ENCODE measurements at places on chromosomes 3 and 15.

GRCh38 chr15:72786676-72787345 is 3.3 kb upstream of the ADPGK start:
- DNase-seq: no peak

- DNase-seq: no peak
Observed at GRCh38 chr15:95043933-95044313, 812.6 kb downstream of the MCTP2 start.

DNA sequence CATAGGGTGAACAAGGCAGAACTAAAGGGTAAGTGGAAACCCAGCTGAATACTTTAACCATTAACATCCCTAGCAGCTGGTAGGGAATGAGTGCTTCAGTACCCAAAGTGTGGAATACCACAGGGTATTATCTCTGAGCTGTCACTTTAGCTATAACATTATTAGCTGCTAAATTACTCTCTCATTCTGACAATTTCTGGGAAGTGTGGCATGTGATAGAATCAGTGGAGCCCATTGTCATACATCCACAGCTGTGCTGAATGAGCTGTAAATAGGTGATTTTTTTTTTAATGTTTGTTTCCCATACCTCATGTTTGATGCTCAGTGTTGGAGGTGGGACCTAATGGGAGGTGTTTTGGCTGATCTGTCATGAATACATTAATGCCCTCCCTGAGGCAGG is 894.3 kb downstream of the DIPK2A start:
- no peak for DNase-seq

- DNase-seq: no peak
Observed at GRCh38 chr15:68537506-68537905, 41.3 kb upstream of the CORO2B start.

GRCh38 chr3:88137836-88138235 is 11.9 kb upstream of the C3orf38 start:
- DNase-seq: no peak

GRCh38 chr15:69414701-69415167 is 585 bp downstream of the KIF23 start:
- DNase-seq: no peak

DNA sequence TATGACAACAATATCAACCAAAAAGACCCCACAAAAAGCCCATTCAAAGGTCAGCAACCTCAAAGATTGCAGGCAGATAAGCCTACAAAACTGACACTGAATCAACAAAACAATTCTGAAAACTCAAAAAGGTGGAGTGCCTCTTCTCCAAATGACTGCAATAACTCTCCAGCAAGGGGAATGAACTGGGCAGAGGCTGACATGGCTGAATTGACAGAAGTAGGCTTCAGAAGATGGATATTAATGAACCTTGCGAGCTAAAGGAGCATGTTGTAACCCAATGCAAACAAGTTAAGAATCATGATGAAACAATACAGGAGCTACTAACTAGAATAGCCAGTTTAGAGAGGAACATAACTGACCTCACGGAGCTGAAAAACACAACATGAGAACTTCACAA is 20.4 kb upstream of the SLC25A38 start:
- no peak for DNase-seq

- no peak for DNase-seq
Observed at GRCh38 chr15:37009288-37009687, 91.1 kb downstream of the MEIS2 start.

GRCh38 chr3:16927485-16927884 is 42.7 kb downstream of the PLCL2 start:
- no peak for DNase-seq

DNA sequence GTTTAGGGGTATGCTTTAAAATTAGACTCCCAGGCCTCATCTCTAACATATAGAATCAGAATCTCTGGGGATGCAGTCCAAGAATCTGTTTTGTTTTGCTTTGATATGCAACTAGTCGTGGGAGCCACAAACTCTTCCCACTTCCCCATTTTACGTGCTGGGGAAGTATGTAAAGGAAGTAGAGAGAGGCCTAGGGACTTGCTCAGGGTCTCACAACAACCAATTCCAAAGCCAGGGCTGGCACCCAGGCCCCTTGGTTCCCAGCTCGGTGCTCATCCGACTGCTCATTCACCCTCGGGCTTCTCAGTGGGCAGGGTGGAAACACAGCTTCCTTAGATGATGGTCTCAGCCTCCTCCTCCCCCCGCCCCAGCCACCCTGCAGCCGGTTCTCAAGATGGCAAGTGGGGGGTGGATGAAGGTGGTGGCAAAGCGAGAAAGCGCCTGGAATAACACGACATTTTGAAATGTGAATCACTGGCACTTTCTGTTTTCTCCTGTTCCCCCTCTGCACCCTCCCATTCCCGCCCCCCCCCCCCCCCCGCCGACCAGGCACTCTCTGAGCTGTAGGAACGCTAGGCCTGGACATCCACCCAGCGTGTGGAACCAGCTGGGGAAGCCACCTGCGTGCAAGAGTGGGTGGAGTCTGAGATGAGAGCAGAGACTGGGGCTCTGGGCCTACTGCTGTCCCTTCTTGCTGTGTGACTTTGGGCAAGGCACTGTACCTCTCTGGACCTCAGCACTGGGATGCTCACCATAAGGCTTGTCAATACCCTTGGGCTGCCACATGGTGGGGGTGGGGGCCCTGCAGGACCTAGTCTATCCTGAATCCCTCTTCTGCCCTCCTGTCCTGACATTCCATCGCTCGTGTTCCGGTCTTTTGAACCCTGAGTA is 214.5 kb downstream of the RPLP1 start:
- DNase-seq: no peak

DNA sequence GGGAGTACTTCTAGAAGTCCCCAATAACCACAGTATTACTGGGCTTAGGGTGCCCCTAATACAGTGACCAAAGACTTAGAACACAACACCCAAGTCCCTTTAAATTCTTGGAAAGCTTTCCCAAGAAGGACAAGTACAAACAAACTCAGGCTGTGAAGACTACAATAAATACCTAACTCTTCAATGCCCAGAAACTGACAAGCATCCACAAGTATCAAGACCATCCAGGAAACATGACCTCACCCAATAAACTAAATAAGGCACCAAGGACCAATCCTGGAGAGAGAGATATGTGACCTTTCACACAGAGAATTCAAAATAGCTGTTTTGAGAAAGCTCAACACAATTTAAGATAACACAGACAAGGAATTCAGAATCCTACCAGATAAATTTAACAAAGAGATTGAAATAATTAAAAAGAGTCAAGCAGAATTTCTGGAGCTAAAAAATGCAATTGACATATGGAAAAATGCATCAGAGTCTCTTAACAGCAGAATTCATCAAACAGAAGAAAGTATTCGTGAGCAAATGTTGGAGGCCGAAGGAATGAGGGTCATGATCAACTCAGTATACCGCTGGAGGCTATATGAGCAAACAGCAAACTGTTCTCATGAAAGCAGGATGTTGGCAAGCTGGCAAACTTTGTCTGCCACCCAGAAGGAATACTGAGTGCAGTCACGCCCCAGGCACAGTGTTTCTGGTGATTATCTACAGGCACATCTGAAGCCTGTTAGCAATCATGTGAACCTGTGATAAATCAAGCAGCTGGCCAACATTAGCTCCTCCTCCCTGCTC is 87.0 kb upstream of the NECTIN3 start:
- DNase-seq: no peak

DNA sequence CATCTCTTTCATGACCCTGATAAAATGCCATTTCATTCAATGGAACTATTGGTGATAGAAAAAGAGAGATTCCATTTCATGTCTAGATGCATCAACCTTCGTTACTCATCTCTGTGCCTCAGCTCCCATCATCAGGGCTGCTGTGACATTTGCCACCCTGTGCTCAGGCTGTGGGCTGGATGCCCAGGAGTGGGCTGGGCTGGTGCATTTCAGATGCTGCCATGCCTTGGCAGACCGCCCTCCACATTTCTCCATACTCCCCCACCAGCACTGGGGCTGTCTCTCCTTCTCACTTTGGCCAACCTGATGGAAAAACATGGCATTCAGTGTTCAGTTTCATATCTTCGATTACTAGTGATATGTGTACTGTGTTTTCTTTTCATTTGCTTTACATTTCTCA is 59.1 kb downstream of the DNASE1L3 start:
- DNase-seq: no peak

GRCh38 chr3:127711021-127711695 is 38.4 kb downstream of the ABTB1 start:
- DNase-seq: no peak

- DNase-seq: no peak
Observed at GRCh38 chr15:78084449-78084750, 6.9 kb upstream of the TBC1D2B start.

DNA sequence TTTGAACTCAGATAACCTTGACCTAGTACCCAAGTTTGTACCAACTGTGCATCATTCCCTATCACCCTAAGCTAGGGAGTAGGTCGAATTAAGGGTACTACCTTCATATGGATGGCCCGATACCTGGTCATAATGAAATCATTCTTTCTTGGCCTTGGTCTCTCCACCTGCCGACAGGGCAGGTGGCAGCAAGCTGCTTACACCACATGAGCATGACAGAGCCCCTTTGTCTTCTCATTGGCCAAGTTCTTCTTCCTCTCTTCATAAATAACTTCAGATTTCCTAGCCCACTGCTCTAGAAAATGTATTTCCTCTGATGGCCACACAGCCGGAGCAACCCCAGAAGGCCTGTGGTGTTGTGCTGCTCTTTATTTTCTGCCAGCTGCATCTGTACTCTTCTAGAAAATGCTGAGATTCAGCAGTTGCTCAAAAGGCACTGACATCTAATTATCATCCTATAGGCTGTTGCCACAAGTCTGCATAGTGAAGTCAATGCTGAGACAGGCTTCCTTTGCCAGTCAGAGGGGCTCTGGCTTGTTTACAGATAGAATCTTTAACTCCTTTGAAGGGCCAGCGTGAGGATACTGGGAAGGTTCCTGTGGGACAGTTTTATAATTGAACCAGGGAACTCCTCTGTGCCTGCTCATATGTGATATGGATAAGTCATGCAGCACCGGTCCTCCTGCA is 304.2 kb downstream of the PTPRG start:
- no peak for DNase-seq

- no peak for DNase-seq
Observed at GRCh38 chr15:86849558-86850285, 770.1 kb downstream of the AGBL1 start.

DNA sequence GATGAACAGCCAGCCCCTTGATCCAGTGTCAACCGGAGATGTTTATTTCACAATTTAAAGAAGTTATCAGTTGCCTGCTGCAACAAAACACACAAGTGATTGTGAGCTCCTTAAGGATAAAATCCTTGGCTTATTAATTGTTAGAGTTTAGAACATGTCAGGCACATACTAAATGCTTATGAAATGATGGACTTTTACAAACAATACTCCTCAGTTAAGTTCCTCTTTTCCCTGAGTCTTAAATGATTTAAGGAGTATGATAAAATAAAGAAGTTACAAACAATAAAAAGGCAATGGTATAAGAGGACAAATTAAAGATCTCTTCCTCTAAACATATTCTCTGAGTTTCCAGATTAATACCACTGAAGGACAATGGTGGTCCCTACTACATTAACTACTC is 5.7 kb downstream of the GHSR start:
- no peak for DNase-seq

DNA sequence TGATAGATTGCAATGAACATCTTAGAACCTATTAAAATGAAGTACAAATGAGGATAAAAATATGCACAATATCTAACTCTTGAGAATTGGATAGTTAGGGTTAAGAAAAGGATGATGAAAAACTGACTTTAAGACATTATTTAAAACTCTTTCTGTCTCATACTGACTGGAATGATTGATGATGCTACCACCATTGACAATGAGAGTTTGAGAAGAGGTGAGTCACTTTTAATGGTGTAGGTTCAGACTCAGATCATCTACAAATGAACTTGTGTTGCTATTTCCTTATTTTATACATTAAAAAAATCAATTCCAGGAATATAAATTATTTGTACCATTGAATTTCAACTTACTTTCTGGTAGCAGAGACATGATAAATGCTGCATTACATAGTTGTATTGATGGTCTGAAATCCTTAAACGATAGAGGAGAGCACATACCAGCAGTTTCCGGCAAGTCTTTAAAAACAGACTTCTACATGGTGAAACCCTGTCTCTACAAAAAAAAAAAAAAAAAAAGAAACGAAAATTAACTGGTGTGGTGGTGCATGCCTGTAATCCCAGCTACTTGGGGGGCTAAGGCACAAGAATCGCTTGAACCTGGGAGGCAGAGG is 409.0 kb downstream of the OTOL1 start:
- DNase-seq: no peak

DNA sequence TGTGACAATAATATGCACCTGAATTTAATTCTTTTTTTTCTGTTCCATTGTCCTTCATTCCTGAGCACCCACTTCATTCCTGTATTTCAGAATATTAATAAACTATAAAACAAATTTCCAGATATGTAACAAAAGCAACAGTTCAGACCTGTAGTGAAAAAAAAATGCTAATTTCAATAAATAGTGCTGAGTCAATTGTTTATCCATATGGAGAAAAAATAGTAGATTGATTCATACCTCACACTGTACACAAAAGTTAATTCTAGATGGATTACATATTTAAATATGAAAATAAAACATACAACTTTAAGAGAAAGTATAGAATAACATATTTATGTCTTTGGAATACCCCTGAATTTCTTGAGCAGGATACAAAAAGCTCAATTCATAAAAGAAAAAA is 43.9 kb upstream of the KCNH8 start:
- DNase-seq: no peak

GRCh38 chr3:169846458-169847193 is 23.1 kb downstream of the LRRC31 start:
- DNase-seq: no peak

DNA sequence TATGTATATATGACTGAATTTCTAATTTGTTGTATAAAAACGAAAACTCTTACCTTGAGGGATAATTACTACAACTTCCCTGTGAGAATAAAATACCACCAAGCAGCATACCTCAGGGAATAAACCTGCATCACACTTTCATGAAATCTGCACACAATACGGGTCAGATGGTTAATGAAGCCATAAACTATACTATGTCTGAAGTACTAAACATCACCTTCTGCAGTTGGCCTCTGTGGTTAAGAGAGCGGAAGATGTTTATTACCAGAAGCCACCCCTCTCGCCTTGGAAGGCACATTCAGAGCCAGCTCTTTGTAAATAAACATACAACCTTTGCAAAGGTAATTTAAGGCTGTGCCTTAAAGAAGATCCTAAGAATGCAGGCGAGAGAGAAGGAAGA is 462.1 kb upstream of the NR2F2 start:
- no peak for DNase-seq

DNA sequence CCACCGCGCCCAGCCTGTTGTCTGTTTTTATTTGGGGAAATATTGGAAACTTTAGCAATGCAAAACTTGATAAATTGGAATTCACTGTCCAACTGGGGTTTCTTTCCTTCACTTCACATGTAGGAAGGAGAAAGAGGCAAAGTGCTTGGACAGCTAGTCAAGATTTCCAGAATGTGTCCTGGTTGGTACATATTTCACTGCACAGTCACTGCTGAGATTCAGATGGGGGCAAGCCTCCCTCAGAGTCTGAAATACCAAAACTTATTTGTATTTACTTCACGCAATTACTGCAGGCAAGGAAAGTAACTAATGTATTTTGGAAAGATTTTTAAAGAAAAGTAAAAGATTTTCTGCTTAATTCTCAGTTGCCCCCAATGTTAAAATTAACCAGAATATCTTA is 21.0 kb downstream of the LRRC31 start:
- DNase-seq: no peak

- DNase-seq: no peak
Observed at GRCh38 chr3:5197470-5198312, 10.2 kb downstream of the EDEM1 start.

- no peak for DNase-seq
Observed at GRCh38 chr3:183782576-183783276, 42.7 kb downstream of the MAP6D1 start.

Measured in forelimb muscle (tissue), 1 donor.